ENCODE measurements at places on chromosomes 4 and X.

DNA sequence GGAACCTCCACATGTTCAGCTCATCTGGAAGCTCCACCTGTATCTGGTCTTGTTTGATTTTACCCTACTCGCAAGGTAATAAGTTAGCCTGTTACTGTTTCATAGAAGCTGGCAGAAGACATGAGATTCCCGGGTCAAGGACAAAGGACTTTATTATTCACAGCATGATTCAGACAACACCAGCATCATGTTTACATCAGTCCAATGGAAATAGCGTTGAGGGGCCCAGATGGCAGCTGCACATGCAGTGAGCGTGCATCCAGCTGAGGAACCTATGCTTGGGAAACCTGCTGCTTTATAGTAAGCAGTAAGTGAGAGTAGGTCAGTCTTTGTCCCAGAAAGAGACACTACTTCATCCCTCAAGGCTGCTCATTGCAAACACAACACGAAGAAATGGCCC, 19.8 kb downstream of the TSPAN5 start:
- DNase-seq, result no peak

GRCh38 chr4:115781528-115782146, 668.2 kb upstream of the NDST4 start:
- DNase-seq, result no peak

DNA sequence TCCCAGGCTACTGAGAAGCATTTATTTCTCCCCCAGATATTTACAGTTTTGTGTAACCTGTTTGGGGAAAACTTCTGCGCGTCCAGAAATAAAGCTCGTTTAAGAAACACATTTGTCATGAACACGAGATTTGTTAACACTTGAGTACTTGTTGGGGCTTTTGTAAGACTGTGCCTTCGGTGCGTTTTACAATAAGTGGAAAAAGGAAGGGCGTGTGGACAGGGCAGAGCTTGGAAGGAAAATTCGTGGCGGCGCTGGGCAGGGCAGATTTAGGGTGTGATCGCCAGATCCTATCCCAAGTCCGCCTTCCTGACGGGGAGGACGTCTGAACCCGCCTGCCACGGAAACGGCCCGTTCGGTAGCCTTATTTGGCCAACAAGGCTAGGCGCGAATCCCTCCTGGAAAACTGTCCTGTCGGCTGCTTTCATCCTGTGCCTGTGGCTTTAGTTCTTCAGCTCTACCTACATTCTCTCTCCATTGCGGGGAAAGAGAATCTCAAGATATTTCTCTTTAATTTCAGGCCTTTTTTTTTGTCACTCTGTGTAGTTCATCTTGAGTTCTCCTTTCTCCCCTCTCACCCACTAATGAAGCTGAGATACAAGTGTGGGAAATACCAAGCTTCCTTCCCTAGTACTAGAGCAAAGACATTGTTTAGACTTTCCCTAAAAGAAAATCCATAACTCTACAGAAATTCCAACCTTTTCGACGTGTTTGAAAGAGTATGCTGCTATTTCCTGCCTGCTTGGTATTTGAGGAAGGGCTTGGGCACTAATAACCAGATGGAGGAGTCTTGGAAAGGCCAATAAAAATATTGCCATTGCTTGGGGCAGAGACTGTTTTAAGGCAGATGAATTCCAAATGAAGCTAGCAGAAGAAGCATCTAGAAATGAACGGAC, 982 bp downstream of the PDLIM5 start:
- DNase-seq, result no peak

GRCh38 chrX:148422526-148422925, 77.9 kb upstream of the AFF2 start:
- no peak for DNase-seq

DNA sequence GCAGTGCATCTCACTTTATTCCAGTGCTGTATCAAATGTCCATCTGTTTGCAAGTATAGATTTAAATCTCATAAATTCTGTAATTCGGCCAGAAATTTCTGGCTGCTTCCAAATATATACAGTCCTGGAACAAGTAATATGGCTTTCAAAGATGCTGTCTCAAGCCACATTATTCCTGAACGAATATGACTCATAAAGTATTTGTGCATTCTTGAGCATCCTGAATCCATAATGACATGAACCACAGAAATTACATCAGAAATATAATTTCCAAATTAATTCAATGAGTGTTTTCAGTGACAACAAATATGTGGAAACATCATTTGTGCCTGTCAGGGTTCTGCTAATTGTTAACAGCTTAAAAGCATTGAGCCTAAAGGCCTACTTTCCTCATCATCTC, 140.9 kb upstream of the HPGD start:
- DNase-seq, result no peak

- no peak for DNase-seq
Measured at GRCh38 chr4:145842224-145842887, 96.3 kb downstream of the ZNF827 start.

DNA sequence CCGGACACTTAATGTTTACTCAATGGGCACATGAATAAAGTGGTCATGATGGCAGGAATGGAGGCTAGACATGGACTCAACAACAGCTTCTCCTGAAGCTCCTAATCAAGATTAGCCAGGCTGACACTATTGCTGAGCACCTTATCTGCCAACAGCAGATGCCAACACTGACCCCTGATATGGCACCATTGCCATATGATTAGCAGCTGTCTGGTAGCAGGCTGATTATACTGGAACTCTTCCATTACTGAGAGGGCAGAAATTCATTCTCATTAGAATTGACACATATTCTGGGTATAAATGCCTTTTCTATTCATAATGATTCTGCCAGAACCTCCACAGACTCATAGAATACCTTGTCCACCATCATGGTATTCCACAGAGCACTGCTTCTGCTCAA, 18.4 kb upstream of the AFF1 start:
- DNase-seq, result no peak

GRCh38 chrX:16765594-16765993, 20.7 kb upstream of the TXLNG start:
- no peak for DNase-seq

- no peak for DNase-seq
Measured at GRCh38 chrX:98068024-98068580, 1184.4 kb downstream of the RPA4 start.

DNA sequence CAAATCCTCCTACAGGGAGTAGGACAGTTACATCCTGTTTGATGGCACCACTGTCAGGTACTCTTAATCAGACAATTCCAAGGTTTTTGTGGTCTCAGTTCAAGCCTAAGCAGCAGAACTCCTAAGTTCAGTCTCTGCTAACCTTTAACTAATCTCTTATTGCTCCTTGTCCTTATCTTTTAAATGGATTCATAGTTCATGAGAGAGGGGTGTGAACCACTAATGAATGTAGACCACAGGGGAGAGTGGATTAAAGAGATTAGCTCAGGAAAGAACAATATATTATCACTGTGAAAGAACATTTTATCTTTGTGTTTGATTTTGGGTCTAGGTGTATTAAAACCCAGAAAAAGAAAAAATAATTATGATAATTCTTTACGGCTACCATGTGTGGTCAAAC, 168.9 kb downstream of the DCK start:
- DNase-seq, result no peak

- DNase-seq, result no peak
Measured at GRCh38 chr4:20017777-20018115, 234.0 kb upstream of the SLIT2 start.

DNA sequence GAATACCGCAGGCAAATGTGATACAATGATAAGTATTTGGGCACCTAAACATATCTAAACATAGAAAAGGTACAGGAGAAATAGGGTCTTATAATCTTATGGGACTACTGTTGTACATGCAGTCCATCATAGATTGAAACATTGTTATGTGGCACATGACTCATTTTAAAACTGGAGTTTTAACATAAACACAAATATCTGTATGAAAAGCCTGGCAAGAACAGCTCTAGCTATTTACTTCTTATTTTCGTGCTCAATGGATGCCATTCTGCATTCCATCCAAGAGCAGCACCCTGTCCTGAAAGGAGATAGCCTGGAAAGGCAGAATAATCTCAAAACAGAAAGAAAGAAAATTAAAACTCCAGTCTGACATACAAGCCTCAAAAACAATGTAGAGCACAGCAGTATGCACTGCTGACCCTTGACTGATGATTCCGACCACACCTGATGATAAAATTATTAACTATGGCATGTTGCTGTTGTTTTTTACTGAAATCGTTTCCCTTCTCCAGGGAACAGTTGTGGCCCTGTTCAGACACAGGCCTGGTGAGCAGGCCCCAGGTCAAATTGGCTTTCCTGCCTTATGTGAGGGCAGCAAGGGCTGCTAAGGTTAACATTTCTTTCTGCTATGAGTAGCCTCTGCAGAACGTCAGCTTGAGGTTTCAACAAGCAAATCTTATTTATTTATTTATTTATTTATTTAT, 152.7 kb downstream of the APBB2 start:
- DNase-seq, result no peak

DNA sequence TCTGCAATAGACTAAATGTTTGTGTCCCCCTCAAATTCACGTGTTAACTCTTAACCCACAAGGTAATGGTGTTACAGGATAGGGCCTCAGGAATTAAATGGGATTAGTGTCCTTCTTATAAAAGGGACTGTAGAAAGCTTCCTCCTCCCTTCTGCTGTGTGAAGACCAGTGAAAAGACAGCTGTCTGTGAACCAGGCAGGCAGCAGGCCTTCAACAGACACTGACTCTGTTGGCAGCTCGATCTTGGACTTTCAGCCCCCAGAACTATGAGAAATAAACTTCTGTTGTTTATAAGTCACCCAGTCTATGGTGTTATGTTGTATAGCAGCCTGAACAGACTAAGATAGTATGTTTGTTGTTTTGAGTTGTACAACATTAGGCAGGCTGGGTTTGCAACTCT, 208.1 kb downstream of the GBA3 start:
- no peak for DNase-seq

DNA sequence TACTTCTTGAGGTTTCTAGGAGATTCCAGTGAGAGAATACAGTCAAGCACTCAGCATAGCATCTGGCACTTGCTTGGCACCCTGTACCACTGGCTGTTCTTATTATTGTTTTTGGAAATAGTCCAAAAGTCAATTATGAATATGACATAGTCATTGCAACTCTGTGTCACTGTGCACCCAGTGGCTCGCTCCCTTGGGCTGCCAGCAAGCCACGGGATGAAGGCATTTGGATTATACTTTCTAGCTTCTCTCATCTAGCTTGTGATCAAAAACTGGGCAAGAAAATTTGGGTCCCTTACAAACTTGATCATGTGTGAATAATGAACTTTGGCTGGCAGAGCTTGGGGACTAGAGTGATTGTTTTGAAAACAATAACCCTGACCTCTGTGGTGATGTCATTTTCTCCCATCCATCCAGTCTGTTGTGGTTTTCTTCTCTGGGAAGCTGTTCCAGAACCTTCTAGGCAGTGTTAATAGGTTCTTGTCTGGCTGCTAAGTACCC, 32.7 kb upstream of the LIMCH1 start:
- no peak for DNase-seq

DNA sequence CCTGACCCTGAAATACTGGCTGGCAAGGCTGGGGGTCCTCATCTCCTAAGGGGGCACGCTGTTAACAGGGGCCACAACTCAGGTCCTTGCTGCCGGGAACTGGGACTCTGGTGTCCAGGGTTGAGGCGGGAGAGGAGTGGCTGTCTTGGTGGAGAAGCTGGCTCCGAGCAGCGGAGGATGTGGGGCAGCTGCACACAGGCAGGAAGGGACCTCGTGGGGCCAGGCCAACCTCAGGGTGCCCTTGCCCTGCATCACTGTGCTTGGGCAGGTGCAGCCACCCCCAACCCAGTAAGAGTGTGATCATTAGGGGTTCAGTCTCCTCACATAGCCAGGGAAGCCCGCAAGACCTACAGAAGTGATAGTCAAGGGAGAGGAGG, 12.6 kb upstream of the PDE6B start:
- DNase-seq, result no peak

- no peak for DNase-seq
Measured at GRCh38 chr4:145487631-145488030, 6.0 kb downstream of the SMAD1 start.

DNA sequence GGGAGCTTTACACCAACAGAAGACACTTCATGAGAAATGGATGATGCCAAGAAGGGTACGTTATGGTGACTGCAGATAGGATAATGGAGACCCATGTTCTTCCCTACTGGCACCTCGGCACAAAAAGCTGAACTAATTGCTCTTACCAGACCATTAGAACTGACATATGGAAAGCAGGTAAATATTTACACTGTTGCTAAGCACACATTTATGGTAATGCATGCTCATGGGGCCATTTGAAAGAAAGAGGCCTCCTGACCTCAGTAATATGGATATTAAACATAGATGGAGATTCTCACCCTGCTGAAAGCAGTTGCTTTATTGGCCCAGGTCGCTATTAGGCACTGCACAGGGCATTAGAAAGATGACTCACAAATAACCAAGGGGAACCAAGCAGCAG, 1759.6 kb downstream of the C4orf33 start:
- DNase-seq, result no peak

- no peak for DNase-seq
Measured at GRCh38 chrX:96430756-96431455, 253.7 kb upstream of the DIAPH2 start.

GRCh38 chrX:10619425-10620046, 849 bp downstream of the MID1 start:
- DNase-seq, result no peak

GRCh38 chr4:142961866-142962265, 115.8 kb upstream of the INPP4B start:
- no peak for DNase-seq

DNA sequence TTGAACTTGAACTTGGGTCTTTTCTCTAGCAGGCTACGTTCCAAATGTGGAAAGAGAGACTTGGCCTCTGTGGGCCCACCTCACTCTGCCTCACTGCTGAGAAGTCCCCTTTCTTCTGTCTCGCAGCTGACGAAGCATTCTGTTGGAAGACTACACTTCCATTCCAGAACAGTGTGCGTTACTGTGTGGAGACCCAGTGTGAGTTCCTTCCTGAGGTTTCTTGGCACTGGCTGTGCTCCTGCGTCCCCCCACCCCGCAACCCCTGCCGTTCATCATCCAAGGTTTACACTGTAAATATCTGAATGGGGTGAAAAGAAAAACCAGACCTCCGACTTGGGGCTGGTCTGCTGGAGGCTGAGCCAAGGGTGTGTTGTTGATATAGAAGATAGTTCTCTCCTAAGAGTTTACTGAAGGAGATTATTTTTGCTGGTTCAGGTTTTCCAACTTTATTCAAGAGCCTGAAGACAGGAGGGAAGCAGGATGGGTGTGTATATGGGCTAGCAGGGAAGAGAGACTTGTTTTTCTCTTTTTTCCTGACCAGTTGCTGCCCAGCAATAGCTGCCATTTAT, 34.7 kb downstream of the NHSL2 start:
- DNase-seq, result no peak

DNA sequence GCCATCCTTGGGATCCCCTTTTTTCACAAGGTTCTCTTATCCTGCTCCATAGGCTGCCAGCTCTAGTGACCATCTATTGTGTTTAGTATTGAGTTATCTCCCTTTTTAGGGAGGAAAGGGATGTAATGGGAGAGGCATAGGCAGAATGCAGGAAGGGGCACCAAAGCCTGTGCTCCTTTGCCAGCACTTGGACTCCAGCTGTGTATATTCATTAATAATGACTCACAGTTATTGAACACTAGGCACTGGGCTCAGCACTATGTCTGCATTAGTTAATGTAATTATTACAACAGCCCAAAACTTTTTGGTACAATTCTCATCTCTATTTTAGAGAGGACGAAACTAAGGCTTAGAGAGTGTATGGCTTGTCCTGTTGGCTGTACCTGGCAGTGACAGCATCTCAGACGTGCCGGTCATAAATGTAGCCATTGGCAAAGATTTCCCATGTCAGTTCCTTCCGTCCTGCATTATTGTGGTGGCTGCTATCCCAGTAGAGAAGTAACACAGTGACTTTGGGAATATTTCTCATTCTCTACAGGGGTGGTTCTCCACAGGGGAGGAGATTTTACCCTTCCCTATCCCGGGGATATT, 90.3 kb downstream of the AFF1 start:
- no peak for DNase-seq

- no peak for DNase-seq
Measured at GRCh38 chr4:189069772-189070171, 870.9 kb upstream of the FRG1 start.
